ENCODE measurements at places on chromosomes 5 and 9. TPM values are rescaled to one million over a fixed set of nuclear protein-coding genes. Genes with fewer than 3 reads are reported as not detected.

DNA sequence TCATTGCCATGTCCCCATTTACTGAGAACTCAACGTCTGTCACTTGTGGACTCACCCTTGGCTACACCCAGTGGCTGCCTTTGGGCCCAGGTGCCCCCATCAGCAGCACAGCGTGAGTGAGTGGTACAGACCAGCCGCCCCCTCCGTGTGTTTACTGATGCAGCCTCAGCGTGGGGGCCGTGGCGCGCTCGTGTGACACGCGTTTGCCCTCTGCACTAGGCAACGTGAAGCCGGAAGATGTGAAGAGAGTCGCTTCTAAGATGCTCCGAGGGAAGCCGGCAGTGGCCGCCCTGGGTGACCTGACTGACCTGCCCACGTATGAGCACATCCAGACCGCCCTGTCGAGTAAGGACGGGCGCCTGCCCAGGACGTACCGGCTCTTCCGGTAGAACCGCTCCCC lies 12.4 kb downstream of the PMPCA start:
- no peak for DNase-seq

DNA sequence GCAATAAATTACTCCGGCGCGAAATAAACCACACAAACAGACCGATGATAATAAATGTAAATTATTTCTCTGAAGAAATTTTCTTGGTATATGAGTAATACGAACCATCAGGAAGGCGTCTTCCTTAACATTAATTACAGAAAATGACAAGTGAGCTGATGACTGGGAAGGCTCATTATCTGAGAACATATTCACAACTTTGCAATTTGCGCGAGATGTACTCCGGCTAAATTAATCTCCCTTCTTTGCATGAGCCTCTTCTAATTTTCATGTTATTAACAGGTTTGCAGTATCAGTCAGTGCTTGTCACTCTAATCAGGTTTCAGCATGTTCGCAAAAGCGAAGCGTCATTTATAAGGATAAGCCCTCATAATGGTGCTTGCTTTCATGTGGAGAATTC lies 218.9 kb upstream of the MVB12B start:
- no peak for DNase-seq

DNA sequence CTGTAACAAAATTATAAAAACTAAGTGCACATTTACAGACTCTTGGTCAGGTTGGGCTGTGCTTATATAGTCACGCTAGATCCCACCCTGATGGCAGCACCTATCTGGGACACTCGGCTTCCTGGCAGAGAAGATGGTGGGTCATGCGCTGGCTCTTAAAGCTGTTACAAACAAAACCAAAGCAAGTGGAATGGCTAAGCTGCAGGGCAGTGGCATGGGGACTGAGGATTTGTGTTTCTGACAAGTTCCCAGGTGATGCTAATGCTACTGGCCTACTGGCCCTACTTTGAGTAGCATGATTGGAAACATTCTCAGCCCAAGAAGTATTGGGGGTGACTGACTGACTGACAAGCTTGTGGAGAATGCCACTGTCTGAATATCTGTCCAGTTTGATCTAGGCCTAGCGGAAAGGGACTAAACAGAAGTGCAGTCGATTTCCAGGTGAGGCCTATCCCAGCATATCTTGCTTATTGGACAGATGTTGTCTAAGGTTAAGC lies 8.3 kb downstream of the BTF3 start:
- DNase-seq, result no peak

GRCh38 chr5:4192111-4192510 lies 596.5 kb downstream of the IRX1 start:
- DNase-seq, result no peak

Gene IFNA13
- total RNA-seq, result not detected

Gene ZNF622
- total RNA-seq, result 26.2 TPM

Gene ANKRD34B
- total RNA-seq, result not detected

DNA sequence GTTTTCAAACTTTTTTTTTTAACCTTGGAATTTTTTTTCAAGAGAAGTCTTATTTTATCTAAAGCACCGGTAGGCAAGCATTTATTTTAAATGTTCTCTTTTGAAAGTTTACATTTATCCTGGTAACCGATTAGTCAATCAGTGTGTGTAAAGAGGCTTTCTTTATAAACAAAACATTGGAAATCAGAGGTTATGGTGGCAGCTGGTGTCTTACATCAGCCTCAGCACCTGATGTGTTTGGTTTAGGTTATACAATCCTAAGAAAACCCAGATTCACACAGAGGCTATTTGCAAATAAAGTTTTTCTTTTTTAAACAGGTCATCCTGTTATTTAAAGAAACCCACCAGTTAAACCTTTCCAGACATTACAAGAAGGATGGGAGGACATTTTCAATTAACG lies 173.3 kb upstream of the GDNF start:
- DNase-seq, result no peak

GRCh38 chr9:124273427-124274160 lies 15.8 kb downstream of the NEK6 start:
- no peak for DNase-seq

Gene SPATA6L
- 2.9 TPM for total RNA-seq

- no peak for DNase-seq
These were observed 575.8 kb downstream of the CSNK1G3 start for GRCh38 chr5:124087752-124088151.

DNA sequence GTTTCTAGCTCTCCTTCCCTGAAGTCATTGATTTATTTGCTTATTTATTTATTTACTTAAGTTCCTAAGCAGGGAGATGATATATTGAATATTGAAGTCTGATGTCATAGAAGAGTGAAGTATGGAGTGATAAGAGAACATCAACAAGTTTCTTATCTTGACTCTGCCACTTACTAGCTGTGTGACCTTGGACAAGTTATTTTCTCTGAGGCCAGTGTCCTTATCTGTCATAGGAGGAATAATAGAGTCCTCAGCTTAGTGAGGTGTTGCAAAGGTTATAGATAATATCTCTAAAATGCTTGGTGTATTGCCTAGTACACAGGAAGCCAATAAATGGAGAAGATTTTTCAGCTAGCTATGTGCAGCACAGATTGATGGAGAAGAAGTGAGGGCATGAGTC lies 32.4 kb upstream of the PIP5K1B start:
- DNase-seq, result no peak

- peak; percentile 31 for DNase-seq
These were observed 158.1 kb downstream of the C9orf152 start for GRCh38 chr9:110049699-110050450.

DNA sequence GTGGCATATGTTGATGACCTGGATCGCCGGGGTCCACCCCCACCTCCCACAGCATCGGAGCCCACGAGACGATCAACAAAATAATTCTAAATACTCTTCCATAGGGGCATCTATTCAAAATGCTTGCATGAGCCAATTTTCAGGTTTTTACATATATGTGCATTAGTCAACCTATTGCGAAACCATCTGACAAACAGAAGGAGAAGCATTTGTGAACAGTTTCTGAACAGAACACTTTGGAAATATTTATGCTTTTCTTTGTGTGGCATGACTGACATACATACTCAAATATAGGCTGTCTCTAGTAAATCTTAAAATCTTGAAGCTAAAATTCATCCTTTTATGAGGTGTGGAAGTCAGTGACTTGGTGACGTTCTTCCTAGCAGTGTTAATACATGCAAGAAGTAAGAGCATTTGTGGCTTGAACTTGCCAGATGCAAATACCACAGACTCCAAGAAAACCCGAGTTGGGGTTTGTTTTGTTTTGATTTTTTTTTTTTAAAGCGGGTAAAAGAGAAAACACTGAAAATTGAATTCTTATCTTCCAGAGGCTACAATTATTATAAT lies 5.3 kb downstream of the GPR151 start:
- no peak for DNase-seq

DNA sequence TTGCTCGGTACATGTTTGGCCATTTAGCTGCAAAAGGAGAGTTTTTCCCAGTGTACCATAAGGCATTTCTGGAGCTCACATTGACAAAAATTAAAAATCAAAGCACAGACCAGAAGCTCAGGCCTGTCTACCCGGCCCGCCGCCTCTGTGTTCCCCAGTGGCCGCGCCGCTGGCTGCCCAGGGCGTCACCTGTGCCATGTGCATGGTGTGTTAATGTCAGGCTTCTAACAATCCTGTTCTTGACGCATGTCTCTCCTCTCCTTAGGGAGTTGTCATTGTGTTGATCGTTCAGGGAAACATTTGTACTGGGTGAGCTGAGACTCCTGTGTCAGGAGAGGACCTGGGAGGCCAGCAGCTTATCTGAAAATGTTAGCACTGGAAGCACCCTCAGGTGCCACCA lies 9.6 kb upstream of the NTNG2 start:
- no peak for DNase-seq

Gene HAPLN1
- not detected for total RNA-seq

Gene INSL6
- total RNA-seq, result 0.46 TPM

GRCh38 chr5:35771300-35771699 lies 85.4 kb upstream of the IL7R start:
- no peak for DNase-seq

Gene PGM5
- total RNA-seq, result 162 TPM

Gene LRRC19
- not detected for total RNA-seq

Gene HEXB
- 145 TPM for total RNA-seq

DNA sequence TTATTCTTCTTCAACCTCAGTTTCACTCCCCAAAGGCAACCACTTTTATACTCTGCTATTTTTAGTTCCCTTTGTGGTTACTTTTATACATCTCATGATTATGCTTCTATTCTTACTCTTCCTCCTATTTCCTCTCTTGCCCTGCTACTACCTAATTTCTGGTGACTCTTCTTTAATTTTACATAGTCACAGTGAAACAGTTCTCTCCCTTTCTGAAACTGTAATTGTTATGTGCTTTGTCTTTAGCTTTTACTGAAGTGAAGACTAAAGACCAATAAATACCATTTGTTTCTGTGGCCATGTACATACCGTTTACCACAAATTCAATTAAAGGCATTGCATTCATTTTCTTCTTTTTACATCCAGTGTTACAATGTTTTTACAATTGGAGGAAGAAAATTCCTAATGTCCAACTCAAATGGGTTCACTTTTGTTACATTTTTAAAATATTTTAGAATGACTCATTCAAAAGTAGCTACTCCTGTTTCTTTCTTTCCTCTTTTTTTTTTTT lies 410.6 kb downstream of the PSAT1 start:
- DNase-seq, result no peak

Gene ANKRD31
- total RNA-seq, result 0.41 TPM

DNA sequence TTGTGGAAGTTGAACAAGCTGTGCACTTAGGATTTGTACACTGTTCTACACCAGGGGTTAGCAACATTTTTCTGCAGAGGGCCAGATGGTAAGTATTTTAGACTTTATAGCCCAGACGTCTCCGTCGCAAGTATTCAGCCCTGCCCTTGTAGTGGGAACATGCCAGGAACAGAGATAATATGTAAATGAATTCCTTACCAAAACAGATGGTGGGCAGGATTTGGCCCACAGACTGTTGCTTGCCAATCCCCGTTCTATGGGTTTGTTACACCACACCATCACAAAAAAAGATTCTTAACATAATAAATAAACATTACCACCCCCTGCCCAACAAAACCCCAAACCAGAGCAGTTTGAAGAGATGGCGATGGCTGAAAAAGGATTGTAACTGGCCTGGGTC lies 74.3 kb downstream of the AMBP start:
- no peak for DNase-seq

DNA sequence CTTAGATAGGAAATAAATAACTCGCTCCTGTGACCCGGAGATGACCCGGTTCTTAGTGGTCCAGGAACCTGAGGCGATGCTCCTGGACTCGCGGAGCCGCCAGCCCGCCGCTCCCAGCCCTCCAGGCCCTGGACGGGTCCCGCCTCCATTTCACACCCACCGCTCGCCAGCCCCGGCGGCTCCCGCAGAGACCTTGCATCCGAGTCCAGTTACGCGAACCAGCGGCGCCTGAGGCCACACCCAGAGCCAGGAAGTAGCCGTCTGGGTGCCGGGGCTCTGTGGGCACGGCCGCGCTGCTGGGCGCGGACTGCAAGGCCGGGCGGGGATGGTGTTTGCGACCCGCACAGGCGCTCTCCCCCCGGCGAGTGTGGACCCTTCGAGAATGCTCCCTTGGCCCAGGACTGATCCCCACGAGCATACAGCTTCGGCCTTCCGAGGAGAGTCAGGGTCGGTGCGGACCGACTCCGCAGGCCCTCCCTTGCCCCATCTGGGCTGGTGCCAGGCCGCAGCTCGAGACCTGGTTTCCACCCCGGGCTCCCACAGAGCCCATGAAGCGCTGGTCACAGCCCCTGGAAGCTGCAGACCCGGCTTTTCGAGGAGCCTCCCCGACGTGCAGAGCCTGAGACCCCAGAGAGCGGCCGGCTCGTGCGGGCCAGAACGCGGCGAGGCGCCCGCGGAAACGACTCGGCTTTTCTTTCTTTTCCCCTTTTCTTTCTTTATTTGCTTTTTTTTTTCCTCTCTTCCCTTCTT lies 5.2 kb upstream of the BARX1 start:
- DNase-seq, result no peak

Gene LCN12
- total RNA-seq, result 2.5 TPM

Gene TTC39B
- total RNA-seq, result 14.4 TPM

Gene OR1J1
- total RNA-seq, result not detected

Gene PCDHGA10
- 9.7 TPM for total RNA-seq

DNA sequence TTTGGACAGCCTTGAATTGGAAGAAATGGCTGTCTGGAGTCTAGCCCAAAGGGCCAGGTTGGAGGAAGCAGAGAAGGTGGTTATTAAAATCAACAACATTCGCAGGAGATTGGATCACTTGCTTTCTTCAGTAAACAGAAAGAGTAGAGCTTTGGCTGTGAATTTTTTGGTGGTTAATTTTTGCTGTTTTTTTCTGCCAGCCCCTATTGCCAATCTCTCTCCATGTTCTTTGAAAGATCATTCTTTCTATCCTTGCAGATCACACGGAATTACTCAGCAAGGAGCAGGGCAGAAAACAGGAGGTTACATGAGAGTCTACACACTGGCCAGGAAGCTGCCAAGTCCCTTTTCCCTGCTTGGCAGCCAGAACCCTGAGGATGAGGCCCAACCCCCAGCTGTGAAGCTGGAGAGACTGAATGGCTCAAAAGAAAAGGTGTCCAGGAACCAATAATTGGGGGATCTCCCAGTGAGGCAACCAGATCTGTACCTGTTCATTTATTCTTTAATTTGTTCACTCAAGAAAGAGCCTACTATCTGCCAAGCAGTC lies 13.0 kb downstream of the GLRX start:
- DNase-seq, result peak; percentile 63

GRCh38 chr9:95048225-95049087 lies 269.1 kb downstream of the FANCC start:
- DNase-seq, result peak; percentile 68

GRCh38 chr9:133991964-133992779 lies at the start of gene VAV2:
Gene VAV2 (minus strand): TSS chr9:133992324. CDS start chr9:133992278, 46 bp downstream.
- DNase-seq, result peak; percentile 80

Gene KLF4
- total RNA-seq, result 6.3 TPM

DNA sequence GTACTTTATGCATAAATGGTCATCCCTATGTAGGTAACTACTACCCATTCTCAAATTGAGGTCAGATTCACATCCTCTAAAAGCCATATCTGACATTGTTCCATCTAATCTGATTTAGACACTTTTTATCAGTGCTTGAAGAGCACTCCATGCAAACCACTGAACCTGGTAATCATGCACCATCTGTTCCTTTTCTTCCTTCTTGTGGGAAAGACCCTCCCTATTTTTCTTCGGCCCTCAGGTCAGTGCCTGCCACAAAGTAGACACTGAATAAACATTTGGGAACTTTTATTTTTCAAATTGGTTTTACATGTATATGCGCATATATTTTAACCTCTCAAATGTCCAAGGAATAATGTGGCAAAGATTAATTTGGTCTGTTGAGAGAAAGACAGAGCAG lies 26.0 kb upstream of the PDE4D start:
- no peak for DNase-seq
